ENCODE measurements at places on chromosomes 6 and 20.

DNA sequence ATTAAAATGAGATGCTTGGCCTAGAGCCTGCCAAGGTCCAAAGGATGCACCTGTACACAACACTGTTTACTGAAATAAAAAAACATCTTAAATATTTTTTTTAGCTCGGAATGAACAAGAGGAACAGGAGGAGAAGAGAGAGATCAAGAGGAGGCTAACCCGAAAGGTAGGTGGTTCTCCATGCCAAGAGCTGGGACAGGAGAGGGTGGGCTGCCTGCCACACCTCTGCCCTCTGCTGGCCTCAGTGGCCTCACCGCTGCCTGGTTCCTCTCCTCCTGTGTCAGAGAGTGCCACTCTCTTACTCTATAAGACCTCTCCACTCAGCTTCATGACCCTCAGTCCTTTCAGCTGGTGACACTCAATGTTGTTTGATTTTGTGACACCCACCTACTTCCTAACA lies 50.2 kb downstream of the TBC1D7 start:
- DNase-seq: no peak

DNA sequence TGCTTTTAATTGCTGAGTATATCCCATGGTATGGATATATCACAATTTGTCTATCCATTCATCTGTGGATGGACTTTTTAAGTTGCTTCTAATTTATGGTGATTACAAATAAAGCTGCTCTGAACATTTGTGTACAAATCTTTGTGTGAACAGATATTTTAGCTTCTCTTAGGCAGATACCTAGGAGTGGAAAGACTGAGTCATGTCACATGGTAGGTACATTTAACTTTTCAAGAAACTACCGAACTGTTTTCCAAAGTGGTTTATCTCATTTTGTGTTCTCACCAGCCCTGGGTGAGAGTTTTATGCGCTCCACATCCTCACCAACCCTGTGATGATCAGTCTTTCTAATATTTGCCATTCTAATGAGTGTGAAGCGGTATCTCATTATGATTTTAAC lies 31.0 kb upstream of the ZNFX1 start:
- DNase-seq: no peak

DNA sequence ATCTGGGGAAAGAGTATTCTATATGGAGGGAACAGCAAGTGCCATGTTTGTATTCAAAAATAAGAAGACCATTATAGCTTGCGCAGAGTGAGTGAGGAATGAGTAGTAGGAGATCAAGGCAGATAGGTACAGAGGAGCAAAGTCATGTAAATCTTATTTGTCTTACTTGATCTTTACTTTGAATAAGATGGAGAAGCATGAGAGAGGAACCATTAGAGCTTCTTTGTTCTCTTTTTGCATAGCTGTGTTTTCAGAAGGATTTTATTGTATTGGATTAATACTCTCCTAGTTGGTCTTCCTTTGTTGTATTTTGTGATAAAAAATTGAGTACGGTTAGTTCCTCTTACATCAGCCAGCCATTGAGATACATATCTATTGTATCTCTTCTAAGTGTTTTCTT lies 88.4 kb downstream of the SCAF8 start:
- no peak for DNase-seq

GRCh38 chr6:149266659-149267058 lies 50.9 kb upstream of the TAB2 start:
- DNase-seq: no peak

DNA sequence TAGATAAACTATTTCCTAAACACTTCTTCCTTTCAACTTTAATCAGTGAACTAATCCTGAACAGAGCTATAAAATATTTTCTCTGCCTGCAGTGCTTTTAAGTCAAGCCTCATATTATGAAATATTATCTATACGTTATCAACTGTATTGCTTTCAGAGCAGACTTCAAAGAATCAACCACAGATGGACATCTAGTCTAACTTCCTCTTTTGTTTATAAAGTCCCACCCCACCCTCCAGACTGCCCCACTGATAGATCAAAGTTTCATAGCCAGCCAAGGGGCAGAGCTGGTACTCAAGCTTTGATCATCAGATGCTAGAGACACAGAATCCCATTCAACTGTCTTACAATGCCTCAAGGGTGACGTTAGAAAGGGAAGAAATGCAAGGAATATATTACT lies 308.3 kb downstream of the LAMA2 start:
- DNase-seq: no peak

DNA sequence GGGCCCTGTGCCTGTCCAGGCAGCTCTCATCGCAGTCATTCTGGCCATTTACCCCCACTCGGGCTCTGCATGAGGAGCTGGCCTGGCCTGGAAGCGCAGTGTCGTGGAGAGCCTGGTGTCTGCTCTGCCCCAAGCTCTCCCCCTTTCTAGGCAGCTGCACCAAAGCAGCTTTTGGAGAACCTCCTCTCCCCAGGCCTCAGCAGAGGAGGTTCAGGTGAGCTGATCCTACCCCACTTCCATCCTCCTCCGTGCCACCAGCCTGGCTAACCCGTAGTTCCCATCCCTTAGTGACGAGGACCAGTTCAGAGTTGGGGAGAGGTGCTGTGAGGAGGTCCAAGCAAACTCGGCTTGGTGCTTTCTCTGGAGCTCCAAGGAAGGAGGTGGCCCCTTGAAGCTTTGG lies 30.5 kb upstream of the PHACTR3 start:
- DNase-seq: no peak

- no peak for DNase-seq
Measured at GRCh38 chr6:159979136-159979874, 10.4 kb downstream of the IGF2R start.

GRCh38 chr20:60955706-60956105 lies 296.4 kb upstream of the CDH4 start:
- no peak for DNase-seq

GRCh38 chr6:90559931-90560330 lies 26.9 kb downstream of the MAP3K7 start:
- DNase-seq: no peak

DNA sequence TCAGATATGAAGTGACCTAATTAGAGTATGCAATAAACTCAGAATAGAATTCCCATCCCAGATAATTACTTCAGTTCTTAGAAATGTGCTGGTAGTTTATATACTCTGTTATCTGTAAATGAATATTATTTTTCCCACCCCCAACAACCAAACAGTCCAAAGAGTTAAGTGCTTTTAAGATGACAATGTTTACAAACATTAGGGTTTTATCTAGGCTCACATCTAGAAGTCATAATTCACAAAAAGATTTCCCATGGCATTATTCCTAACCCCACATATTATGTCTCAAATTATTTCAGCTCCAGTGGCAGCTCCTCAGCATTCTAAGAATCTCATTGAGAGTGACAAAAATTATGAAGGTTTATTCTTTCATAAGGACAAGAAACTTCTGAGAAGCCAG lies 120.9 kb downstream of the TASP1 start:
- DNase-seq: no peak

GRCh38 chr6:108145639-108146038 lies 20.2 kb upstream of the NR2E1 start:
- no peak for DNase-seq

DNA sequence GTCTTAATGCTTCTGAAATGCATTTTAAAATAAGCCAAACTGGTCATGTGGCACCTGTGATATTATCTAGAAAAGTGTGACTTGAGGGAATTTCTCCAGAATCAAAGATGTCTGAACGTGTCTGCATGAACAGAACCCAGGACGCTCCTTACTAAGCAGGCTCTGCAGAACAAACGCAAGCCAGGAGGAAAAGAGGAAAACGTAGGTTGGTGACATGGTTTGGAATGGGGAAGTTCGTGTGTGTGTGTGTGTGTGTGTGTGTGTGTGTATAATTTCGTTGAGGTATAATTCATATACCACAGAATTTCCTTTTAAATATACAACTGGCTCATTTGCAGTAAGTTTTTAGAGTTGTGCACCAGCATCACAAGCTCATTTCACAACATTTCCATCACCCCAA lies 200.5 kb upstream of the FOXQ1 start:
- no peak for DNase-seq

GRCh38 chr6:35736253-35736894 lies 458 bp upstream of the ARMC12 start:
- DNase-seq: no peak

DNA sequence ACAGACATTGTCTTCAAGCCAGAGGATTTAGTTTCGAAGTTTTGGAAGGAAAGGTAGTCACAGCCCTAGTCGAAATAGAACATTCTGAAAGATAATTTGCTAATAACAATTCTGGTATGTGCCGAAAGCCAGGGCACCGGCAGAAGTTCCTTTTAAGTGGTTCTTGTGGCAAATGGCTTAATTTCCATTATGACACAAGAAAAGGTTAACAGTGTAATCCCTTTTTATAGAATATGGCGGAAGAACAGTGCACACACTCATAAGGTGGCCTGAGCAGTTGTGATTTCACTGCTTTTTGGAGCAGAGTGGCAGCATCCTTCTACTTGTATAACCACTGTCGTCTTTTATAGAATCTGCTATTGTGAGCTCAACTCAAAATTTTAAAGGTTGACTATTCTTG lies 152.4 kb downstream of the SASH1 start:
- no peak for DNase-seq

DNA sequence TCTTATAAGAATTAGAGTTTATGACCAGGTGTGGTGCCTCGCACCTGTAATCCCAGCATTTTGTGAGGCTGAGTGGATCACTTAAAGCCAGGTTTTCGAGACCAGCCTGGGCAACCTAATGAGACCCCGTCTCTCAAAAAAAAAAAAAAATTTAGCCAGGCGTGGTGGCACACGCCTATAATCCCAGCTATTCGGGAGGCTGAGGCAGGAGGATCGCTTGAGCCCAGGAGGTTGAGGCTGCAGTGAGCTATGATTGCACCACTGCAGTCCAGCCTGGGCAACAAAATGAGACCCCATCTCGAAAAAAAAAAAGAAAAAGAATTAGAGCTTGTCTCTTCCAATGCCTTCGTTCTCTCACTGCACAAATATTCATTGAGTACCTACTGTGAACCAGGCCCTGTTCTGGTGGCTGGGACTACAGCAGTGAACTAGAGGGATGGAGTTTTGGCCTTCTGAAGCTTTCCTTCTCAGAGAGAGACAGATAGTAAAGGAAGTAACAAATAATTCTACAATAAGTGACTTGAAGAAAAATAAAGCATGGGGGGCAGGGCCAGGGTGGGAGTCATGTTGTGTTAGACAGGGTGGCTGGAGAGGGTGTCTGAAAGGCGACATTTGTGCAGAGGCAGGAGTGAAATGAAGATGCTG lies 56.4 kb downstream of the HNF4A start:
- DNase-seq: no peak

DNA sequence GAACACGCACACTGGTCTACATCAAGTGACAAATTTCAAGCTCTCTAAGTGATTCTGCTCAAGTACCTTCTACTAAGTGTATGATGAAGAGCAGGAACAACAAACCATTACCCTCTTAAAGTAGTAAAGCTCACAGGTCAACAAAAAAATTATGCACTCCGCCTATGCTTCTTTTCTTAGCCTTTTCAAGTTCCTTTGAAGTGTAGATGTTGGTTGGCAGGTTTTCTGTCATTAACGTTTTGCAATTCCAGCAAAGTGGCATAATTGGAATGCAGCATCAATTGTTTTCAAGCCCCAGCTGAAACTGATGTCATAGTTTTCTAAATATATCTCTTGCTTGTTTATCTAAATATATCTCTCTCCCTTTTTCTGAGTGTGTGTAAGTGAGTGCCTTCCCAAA lies 396.9 kb upstream of the EYS start:
- DNase-seq: no peak

DNA sequence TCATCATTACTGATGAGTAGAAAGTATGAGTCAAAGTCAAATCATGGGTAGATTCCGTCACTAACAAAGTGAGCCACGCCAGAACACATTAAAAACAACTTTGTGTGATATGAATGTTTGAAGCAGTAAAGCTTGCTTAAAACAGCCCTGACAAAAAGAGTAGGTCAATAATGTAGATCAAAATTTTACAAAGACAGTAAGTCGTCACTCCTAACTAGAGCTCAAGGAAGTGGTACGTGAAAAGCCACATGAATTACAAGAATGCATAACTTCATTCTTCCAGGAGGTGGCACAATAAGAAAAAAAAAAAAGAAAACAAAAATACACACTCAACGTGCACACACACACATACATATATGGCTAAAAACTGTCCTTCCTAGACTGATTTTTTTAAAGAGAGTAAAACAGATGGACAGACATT lies 69.9 kb downstream of the HACE1 start:
- peak; percentile 45 for DNase-seq

- peak; percentile 62 for DNase-seq
Measured at GRCh38 chr6:42746463-42747391, 824 bp upstream of the TBCC start.

- no peak for DNase-seq
Measured at GRCh38 chr6:138550346-138550767, 51.1 kb upstream of the NHSL1 start.

- DNase-seq: peak; percentile 84
Measured at GRCh38 chr6:54980511-54981275, 134.1 kb downstream of the FAM83B start.

DNA sequence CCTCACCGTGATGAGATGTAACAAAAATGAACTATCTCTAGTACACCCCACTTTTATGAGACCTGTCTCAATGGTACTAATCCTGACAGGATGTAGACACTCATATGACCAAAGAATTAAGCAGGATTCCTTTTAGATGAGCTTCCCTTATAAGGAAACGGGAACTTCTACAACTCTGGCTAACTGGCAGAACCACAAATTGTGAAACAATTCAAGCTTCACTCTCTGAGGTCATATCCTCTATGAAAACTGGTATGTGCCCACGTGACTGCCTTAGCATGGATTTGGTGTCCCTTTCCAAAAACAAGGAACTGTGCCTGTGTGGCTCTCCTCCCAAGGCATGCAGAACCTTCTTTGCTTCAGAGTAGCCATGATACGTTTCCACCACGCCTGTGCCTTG lies 14.1 kb upstream of the CPNE5 start:
- DNase-seq: peak; percentile 80

DNA sequence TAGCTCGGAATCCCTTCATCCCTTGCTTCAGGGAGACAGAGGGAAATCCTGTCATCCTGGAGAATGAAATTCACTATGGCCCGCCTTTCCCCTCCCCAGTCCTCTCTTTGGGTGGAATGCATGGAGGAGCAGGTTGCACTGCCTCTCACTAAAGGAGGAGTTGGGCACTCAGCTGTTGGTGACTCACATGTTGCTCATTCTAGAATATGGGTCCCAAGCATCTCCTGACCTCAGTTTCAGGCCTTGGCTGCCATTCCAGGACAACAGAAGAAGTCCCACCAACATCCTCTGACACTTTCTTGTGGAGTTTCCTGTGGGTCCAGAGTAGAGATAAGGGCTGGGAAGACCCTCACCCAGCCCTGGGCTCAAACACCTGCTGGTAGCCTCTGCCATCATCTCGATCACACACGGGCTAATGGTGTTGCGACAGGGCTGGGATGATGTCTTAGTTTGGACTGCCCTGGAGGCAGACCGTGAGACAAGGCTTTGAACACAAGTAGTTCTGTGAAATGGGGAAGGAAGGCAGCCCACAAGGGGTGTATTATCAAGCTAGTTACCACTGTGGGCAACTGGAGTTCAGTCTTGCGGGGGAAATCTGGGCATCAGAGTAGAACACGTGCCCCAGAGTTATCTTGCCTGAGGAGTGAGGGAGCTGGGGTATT lies 52.4 kb upstream of the RNF24 start:
- peak; percentile 28 for DNase-seq
